ENCODE measurements at places on chromosomes 4 and X.

DNA sequence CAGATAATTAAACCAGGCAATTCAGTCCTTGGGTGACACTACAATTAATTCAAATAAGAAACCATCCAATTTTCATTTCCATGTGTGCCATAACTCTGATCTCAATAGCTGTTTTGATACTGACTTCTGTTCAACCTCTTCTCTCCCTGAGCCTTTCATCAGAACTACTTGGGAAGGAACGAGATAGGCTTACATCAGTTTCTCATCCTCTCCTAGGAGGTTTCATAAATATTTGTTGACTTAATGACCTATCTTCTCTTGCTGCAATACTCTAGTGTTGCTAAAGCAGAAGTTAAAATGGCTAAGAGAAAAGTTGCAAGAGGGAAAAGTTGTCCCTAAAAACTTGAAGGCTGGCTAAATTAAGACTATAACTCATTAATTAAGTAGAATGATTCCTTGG is 41.8 kb downstream of the PRKG2 start:
- DNase-seq = no peak

- DNase-seq = peak; percentile 88
These were observed 1.6 kb upstream of the IDUA start for GRCh38 chr4:985123-985830.

GRCh38 chrX:85012098-85012497 is 8.4 kb downstream of the APOOL start:
- DNase-seq = peak; percentile 13

GRCh38 chrX:46254641-46255040 is 290.6 kb downstream of the ZNF674 start:
- no peak for DNase-seq

- DNase-seq = no peak
These were observed 31.0 kb upstream of the SLC34A2 start for GRCh38 chr4:25624616-25625015.

GRCh38 chr4:115489279-115489678 is 375.9 kb upstream of the NDST4 start:
- DNase-seq = no peak

GRCh38 chrX:9857575-9858474 is 71.6 kb downstream of the SHROOM2 start:
- no peak for DNase-seq

DNA sequence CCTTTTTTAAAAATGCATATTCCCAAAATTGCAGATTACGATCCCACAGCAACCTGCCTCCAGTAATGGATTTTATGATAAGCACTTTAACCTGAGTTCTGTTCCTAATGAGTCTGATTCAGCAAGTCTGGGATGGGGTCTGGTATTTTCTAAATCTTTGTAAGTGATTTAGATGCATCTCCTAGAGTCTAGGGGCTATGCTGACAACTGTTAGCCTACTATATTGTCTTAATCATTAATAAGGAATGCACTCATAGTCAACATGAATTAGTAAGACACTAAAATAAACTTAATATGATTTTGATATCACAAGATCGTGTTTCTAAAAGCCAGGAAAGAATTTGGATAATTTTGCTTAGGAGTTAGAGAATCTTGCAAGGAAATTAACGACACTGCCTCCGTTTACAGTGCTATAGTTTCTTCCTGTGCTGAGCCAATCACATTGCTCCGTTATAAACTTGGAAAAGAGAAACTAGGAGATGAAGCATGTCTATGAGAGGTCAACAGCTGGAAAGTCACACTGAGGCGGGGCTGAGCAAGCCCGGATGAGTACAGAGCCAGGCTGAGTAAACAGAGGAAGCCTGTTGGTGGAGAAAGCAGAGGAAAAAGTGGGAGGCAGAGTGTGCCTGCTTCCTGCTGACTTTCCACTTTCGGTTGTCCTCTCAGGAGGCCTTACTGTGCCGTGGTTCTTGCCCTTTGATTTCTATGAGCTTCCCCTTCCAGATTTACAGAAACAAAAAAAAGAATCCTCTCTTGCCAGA is 5.4 kb downstream of the SCARB2 start:
- DNase-seq = peak; percentile 34

- DNase-seq = no peak
These were observed 150.2 kb upstream of the GALNT7 start for GRCh38 chr4:173018446-173018845.

GRCh38 chr4:108346818-108347210 is 178.1 kb upstream of the LEF1 start:
- no peak for DNase-seq

GRCh38 chr4:6926081-6926480 is 16.5 kb downstream of the TBC1D14 start:
- DNase-seq = peak; percentile 76

DNA sequence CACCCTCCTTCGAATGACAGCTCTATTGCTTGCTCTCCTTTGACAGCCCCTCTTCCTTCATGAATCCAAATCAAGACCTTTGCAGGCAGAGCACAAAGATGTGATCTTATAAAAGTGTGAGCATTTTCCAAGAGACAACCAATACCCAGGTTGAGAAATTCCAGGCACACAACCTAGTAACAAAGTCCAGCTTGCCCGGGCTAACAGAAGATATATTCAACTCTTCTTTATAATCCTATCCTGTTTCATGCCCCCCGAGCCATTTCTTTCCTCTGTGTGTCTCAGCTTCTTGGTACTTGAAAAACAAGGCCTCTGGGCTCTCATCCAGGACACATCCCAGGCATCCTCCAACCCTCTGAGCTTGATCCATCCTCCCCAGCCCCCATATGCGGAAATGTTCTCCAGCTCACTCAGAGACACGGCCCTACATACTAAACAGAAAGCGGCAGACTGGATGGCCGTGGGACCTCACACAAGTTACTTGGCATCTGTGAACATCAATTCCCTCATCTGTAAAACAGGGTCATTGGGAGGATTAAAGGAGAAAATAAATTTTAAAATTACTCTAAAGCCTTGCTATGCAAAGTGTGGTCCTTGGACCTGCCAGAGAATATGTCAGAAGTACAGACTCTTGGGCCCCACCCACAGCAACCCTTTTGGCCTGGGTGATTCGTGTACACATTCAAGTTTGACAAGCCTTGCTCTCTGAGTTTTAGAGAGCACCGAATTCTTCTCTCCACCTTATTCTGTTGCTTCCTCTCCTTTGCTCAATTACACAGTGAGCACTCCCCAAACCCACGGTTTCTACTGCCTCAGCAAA is 627.0 kb downstream of the BCOR start:
- no peak for DNase-seq

GRCh38 chr4:181952478-181952877 is 290.7 kb upstream of the TENM3 start:
- DNase-seq = no peak

GRCh38 chr4:147760176-147760575 is 28.3 kb downstream of the ARHGAP10 start:
- no peak for DNase-seq

GRCh38 chrX:56803850-56804681 is 75.0 kb downstream of the NBDY start:
- no peak for DNase-seq

- DNase-seq = no peak
These were observed 584.2 kb downstream of the SPRY1 start for GRCh38 chr4:123980736-123981300.

GRCh38 chrX:120269373-120270035 is 18.9 kb downstream of the ZBTB33 start:
- no peak for DNase-seq

DNA sequence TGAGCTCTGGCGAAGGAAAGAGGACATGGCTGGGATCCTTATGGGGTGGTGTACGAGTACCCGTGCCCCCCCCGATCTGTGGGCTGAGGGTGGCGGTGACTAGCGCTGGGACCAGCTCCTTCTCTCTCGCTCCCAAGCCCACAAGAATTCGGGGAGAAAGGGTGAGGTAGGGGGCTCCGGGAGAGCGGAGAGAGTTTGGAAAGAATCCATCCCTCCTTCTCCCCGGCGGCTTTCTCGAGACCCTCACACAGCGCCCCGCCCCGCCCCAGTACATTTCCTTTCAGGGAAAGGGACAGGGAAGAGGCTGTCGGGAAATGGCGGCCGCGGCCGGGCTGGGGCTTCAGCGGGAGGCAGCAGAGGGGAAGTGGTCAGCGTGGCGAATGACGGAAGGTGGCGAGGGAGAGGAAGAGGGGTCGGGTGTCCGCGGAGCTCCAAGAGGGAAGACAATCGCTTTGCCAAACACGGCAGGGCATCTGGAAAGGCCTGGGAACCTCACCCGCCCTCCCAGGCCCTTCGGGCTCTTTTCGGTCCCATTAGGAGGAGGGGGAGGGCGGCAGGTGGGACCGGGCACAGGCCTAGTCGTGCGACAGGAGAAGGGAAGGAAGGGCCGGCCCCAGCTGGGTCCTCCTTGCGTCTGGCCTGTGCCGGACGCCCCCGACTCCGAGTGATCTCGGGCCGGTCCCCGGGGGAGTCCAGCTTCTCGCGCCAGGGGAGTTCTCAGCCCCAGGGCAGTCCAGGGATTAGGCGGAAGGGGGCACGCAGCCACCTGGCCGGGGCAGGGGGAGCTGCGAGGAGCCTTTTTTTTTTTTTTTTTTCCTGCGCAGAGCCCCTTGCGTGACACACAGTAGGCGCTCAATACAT is 10.2 kb downstream of the HNRNPH2 start:
- DNase-seq = peak; percentile 60

DNA sequence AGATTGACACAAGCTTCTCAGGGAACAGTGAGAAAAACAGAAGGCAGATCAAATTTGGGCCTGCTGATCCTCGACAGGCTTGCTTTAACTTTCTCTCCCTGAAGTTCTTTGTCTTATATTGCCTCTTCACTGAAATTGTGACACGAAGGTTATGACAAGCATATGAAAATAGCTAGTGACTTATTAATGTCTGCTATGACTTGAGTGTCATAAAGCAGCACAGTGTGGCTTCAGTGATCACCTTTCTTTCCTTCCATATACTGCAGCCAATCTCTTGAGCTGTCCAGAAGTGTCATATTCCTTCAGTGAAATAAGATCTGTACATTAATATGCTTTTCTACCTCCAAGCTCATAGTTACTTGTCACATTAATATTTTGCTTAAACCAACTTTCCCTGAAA is 870.2 kb downstream of the C4orf33 start:
- no peak for DNase-seq

DNA sequence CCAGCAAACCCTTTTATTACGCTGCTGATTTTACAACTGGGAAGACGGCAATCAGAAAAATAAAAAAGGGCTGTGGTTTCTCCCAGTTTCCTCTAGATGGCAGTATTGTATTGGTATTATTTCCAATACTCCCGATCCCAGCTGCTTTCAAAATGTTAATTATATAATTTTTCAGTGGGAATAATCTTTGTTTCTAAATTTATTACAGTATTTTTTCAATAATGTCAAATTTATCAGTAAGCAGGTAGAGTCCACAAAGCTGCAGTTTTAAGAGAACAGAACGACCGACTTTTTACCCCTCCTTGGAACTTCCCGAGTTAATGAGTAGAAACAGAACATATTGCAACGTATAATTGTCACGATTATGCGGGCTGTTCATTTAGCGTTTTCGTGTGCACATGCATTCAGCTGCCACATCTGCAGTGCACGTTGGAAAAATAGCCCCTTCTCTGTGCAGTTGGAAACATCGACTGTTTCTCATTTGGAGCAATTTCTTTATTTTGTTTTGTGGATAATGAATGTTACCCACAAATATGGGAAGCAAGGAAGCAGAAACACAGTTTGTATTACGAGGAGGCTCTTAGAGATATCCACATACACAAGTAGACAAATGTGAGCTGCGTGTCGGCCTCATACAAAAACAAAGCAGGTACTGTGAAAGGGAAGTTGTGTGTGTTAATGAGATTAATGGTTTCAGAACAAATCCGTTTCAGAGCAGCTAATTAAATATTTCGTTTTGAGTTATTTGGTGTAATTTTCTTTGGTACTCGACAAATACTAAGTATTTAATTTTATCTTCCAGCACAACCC is 188.0 kb downstream of the STIM2 start:
- peak; percentile 66 for DNase-seq

DNA sequence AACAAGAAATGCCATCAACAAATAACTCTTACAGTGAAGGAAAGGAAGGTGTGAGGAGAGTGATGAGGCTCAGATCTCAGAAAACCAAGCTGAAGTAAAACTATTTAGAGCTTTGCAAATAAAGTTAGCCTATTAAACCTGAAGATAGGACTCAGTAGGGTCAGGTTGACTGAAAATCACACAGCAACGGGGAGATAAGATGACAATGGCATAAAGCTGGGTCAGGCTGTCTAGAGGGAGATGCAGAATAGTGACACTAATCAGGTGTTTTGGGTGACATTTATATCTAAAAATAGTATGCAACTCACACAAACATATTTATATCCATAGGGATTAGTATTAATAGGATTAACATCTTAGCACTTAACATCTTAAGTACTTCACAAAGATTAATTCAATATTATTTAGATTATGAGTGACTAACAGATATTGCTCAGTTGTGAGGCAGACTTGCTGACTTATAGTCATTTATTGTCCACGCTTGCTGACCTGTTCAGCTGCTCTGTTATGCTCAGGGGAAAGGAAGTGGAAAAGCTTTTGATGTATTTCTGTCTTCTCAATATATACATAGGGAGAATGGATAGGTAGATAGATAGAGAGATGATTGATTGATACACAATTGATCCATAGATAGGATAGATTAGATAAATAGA is 130.7 kb upstream of the GUCY1A1 start:
- DNase-seq = no peak

GRCh38 chr4:4985844-4986243 is 33.4 kb downstream of the CYTL1 start:
- DNase-seq = peak; percentile 51

DNA sequence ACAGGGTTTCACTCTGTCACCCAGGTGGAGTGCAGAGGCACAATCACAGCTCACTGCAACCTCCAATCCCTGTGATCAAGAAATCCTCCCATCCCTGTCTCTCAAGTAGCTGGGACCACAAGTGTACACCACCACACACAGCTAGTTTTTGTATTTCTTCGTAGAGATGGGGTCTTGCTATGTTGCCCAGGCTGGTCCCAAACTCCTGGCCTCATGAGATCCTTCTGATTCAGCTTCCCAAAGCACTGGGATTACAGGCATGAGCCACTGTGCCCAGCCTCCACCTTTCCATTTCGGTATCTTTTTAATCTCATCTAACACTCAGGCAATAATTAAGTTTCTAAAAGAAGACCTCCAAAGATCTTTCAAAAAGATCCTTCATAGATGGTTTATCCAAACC is 22.9 kb downstream of the ADGRA3 start:
- no peak for DNase-seq

- no peak for DNase-seq
These were observed 27.2 kb downstream of the AASDH start for GRCh38 chr4:56360071-56360470.

- peak; percentile 84 for DNase-seq
These were observed 7.2 kb downstream of the FAM53A start for GRCh38 chr4:1676605-1677525.

- no peak for DNase-seq
These were observed 151.3 kb downstream of the DCLK2 start for GRCh38 chr4:150229520-150229919.

DNA sequence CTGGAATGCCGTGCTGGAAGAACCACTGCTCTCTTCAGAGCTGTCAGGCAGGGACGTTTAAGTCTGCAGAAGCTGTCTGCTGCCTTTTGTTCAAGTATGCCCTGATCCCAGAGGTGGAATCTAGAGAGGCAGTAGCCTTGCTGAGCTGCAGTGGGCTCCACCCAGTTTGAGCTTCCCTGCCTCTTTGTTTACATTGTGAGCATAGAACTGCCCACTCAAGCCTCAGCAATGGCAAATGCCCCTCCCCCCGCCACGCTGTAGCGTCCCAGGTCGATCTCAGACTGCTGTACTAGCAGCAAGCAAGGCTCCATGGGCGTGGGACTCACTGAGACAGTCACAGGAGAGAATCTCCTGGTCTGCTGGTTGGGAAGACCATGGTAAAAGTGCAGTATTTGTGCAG is 34.8 kb upstream of the MUC7 start:
- DNase-seq = no peak
